ENCODE measurements at places on chromosomes 11 and 22.

DNA sequence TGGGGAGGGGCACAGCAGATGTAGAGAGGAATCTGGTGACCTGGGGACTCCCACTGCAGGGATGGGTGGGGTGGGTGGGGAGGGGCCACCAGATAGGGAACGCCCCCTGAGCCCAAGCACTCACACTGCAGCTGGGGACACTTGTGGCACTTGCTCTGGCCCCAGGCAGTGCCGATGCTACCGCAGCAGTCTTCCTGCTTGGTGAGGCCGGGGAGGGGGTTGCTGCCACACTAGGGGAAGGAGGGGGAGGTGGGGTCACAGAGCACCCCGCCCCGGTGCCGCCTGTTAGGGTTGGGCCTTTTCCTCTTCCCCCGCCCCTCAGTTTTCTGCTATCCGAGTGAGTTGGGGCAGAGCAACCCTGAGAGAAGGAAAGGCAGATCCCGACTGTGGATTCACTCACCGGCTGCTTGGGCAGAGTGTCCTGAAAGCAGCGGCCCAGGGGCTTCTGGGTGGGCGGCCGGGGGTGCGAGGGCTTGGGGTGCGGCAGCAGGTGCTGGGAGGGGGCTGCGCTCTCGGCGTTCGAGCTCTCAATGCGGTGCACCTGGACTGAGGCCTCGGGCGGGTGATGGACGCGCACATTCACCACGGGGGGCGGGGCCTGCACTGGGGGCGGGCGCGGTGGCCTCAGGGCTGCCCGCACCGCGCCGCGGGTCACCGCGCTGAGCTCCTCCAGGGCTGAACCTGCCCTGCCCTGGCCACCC is 4.7 kb downstream of the LTBP3 start:
- peak; percentile 87 for DNase-seq

- DNase-seq: no peak
These were observed 113.8 kb upstream of the SORL1-AS1 start for GRCh38 chr11:121566279-121567168.

- no peak for DNase-seq
These were observed 101.4 kb downstream of the GALNT18 start for GRCh38 chr11:11520231-11521015.

- no peak for DNase-seq
These were observed 19.7 kb downstream of the DKK3 start for GRCh38 chr11:11988681-11989261.

GRCh38 chr11:95831198-95831883 is 41.0 kb downstream of the CEP57 start:
- no peak for DNase-seq

DNA sequence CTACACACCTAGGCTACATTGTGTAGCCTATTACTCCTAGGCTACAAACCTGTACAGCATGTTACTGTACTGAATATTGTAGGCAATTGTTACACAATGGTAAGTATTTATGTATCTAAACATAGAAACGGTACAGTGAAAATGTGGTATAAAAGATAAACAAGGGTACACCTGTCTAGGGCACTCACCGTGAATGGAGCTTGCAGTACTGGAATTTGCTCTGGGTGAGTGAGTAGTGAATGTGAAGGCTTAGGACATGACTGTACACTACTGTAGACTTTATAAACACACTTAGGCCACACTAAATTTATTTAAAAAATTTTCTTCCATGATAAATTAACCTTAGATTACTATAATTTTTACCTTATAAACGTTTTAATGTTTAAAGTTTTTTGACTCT is 171.7 kb upstream of the NCAM1 start:
- DNase-seq: no peak

- no peak for DNase-seq
These were observed 548 bp downstream of the PVALB start for GRCh38 chr22:36816339-36816635.

GRCh38 chr11:118240999-118241763 is 11.0 kb downstream of the MPZL3 start:
- no peak for DNase-seq
